ENCODE measurements at places on chromosomes 3 and 15.

- no peak for DNase-seq
These were observed 241.2 kb upstream of the LRRC3B start for GRCh38 chr3:26381411-26381810.

DNA sequence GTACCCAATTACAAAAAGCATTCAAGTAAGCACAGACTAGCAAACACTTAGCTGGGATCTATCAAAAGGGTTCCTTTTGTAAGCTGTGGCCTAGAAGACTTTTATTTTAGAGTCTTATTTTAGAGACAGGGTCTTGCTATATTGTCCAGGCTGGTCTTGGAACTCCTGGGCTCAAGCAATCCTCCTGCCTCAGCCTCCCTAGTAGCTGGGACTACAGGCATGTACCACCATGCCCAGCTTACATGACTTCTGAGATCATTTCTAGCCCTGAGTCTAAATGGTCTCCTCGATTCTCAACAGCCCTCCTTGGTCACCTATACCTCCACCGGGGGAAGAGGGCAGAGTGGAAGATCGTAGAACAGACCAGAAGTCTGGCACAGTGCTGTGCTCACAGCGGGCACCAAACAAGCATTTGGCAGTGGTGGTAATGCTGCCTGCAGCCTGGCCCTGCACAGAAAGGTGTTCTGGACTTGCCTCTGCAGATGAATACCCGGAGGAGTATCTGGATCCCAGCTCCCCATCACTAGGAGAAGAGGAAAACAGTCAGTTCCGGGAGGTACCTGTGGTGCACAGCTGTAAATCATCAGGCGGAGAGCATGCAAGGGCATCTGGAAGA, 2.4 kb downstream of the FAM219B start:
- DNase-seq = no peak

- DNase-seq = no peak
These were observed 66.5 kb upstream of the FNDC3B start for GRCh38 chr3:171972871-171973348.

DNA sequence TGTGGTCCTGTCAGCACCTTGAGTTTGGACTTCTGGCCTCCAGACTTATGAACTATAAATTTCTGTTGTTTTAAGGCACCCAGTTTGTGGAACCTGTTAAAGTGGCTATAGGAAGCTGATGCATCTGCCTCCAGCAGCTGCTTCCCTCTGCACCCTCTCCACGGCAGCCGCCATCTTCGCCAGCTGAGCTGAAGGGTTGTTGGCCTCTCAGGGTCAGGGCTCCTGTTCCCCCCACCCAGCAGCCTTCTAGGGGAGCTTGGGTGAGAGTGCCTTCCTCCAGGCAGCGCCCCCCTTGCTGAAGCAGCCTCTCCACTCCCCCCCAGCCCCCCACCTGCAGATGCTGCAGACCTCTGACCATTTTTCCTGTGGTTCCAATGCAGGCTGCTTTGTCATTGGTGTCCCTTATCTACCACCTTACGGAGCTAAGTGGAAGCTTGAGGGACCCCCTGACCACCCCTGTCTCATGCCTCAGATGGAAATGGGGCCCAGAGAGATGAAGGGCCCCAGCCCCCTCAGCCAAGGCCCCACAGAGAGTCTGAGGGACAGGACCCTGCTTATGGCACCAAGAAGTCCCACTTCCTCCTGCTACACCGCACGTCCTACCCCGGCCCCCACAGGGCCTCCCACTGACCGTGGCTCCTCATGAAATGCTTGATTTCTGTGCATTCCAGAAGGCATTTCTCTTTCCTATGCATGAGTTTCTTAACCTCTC, 61.4 kb upstream of the TLE3 start:
- no peak for DNase-seq

DNA sequence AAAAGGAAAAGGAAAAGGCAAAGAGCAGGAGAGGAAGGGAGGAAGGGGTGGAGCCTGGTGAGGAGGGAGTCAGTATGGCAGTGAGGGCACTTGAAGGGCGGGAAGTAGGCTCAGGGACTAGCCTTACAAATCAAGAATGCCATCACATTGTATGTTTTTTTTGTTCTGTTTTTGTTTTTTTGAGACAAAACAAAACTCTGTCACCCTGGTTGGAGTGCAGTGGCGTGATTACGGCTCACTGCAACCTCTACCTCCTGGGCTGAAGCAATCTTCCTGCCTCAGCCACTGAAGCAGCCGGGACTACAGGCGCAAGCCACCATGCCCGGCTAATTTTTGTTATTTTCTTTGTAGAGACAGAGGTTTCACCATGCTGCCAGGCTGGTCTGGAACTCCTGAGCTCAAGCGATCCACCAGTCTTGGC, 10.5 kb upstream of the PIK3CB start:
- no peak for DNase-seq

GRCh38 chr3:35665390-35666055, 26.2 kb downstream of the ARPP21 start:
- DNase-seq = no peak

- no peak for DNase-seq
These were observed 301.2 kb upstream of the NR2E3 start for GRCh38 chr15:71509139-71509538.

GRCh38 chr3:197372047-197372661, 73.7 kb upstream of the DLG1 start:
- no peak for DNase-seq

DNA sequence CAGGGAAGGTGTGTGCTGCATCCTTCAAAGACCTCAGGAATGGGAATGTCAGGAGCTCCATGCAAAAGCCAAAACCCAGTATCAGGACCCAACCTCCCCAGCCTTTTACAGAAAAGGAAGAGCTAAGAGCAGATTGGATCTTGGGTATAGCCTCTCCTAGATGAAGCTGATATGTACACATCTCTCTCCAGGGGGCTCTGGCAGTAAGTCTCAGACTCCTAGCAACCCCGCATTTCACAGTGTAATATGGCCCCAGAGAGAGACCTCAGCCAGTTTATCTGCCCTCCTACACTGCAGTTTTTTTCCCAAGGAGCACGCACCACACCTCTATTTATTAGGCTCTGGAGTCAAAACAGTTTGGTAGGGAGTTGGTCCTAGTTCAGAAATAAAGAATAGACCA, 88.2 kb downstream of the RBPMS2 start:
- DNase-seq = no peak

GRCh38 chr3:128456776-128457715, 9.6 kb downstream of the DNAJB8 start:
- no peak for DNase-seq

- no peak for DNase-seq
These were observed 2.0 kb downstream of the DVL3 start for GRCh38 chr3:184157206-184157605.

- no peak for DNase-seq
These were observed 26.9 kb downstream of the BMF start for GRCh38 chr15:40081691-40082194.

- no peak for DNase-seq
These were observed 25.6 kb upstream of the LDHAL6B start for GRCh38 chr15:59180945-59181600.

GRCh38 chr15:101167753-101168462, 83.9 kb downstream of the CHSY1 start:
- no peak for DNase-seq

GRCh38 chr3:148790851-148791735, 36.5 kb upstream of the CPB1 start:
- no peak for DNase-seq

GRCh38 chr15:101652786-101653430, 727 bp upstream of the TM2D3 start:
- no peak for DNase-seq

- no peak for DNase-seq
These were observed 162.0 kb downstream of the IMPG2 start for GRCh38 chr3:101158374-101158773.

DNA sequence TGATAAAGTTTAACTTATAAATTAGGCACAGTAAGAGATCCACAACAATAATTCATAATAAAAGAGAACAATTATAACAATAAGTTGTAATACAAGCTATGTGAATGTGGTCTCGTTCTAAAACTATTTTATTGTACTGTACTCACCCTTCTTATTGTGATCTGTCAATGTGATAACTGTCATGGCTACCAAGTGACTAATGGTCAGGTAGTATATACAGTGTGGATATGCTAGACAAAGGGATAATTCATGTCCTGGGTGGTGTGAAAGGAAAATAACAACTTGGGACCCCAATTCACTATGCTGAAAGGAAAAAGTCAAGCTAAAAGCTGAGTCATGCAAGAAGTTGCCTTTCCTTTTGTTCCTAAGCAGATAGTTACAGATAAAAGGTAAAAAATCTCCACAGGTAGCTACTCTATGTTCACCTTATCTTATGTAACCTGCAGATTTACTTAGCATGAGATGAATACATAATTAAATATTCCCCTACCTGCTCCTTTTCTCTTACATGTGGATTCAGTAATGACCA, 10.7 kb upstream of the CYP8B1 start:
- no peak for DNase-seq

DNA sequence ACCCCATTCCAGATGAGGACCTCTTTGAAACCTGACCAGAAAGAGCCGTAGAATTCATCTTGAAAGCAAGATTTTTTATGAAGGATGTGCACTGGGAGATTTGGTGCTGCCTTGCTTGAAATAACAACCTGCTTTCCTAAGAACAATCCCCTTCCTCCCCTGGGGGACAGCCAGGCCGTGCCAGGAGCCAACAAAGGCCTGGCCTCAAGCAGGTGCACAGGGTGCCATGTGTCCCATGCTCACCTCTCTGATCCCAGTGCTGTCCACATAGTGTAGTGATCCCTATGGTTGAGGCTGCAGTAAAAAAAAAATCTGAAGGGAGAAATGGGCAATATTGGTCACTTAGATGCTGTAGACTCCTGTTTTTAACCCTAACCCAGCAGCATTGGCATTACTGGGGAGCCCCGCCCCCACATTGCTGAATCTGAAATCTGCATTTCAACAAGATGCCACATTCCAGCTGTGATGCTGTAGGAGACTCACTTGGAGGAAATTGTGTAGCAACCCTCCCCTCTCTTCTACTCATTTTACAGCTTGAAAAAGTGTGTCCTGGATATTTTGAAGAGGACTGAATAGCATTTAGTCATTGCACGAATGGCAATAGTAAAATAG, 171.2 kb downstream of the APBA2 start:
- DNase-seq = no peak

- DNase-seq = no peak
These were observed 86.9 kb downstream of the PLCH1 start for GRCh38 chr3:155658006-155658405.

- no peak for DNase-seq
These were observed 165.8 kb downstream of the GOLIM4 start for GRCh38 chr3:167929968-167930367.

DNA sequence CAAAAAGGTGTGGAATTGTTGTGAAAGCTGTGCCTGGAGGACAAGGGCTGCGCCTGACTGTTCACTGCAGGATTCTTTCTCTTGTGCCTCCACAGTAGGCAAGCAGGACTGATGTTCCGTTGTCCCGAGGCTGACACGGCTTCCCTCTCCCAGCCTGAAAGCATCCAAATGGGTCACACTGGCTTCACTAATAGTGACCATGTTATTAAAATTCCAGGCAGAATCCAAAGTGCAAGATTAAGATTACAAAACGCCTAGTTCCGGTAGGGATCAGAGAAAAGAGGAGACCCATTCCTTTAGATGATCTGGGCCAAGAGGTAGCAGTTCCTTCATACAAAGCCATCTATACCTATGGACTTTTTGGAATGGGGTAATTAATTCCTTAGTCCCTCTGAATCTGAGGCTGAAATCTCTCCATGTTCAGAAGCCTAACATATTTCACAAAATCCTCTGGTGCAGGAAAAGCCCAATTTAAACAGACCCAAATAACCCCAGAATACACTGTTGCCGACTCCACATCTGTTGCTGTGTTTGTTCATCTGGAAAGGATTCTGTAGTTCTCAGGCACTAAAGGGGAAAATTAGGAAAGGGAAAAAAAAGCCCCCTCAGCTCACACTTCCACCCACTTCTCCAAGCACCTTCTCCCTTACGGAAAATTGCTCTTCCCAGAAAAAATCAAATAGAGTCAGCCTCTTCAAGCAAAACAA, 145.9 kb downstream of the RORA start:
- DNase-seq = no peak

DNA sequence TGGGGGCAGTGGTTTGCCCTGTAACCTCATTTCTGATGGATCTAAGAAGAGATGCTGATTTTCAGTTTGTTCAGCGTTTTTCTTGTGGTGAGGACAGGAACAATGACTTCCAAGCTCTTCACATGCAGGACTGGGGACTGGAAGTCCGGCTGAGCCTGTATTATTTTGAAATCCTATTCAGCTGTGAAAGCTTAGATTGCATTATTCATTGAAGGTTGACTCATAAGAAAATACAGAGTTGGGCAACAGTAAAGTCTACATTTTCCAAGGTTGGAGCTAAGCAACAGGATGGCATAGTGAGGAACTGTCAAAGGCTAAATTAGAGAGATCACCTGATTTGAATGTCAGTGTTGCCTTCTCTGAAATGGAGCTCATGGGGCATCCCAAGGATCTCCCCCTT, 230.9 kb upstream of the FEZF2 start:
- no peak for DNase-seq

GRCh38 chr15:93913871-93914270, 317.5 kb upstream of the MCTP2 start:
- no peak for DNase-seq

DNA sequence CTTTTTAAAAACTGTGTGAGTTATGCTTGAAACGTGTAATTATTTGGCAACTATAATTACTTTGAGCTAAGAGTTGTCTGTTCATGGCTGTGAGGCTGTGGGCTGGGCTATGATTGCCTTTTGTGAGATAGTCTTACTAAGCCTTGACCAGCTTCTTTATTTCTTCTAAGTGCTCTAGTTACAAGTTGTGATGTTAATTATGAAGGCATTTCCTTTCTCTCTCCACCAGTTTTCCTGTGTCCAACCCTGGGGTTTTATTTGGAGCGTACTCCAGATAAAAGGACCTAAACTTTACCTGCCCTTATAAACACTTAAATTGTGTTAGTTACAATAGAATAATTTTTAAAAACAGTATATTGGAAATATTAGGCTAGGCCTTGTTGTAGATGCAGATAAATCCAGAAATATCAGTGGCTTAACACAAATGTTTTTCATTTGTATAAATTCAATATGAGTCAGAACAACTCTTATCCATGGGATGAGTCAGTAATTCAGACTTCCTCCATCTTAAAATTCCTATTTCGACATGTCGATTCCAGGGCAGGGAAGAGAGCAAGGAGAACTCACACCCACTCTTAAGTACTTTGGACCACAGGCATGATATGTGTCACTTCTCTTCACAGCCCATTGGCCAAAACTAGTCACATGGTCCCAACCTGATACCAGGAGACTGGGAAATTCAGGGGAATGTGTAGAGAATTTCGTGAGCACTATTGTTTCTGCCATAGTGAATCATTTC, 17.0 kb downstream of the TMEM62 start:
- no peak for DNase-seq

DNA sequence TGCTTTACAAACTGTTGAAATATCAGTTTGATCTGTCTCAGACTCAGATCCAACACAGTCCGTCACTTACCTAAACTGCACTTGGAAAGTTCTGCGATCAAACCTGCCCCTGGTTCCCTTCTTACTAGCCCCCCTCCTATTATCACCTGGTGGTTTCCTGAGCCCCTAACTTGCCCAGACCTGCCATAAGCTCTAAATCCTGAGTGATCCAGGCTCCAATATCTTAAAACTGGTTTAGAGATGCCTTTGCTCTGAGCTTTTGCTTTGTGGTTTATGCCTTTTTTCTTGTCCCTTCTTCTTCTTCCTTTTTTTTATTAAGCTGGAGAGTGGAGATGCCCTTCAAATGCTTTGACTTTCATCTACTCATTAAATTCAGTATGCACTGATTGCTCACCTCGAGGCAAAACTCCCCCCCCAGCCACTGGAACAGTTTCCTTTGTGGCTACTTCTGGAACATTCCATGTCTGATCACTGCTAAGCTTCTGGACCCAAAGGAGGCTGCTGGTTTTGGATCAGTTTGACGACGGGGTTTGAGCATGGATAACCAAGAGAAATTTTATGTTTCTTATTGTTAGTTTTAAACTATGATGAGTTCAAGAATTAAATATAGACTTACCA, 3.5 kb upstream of the ITGB5 start:
- no peak for DNase-seq
